CD8-positive, alpha-beta memory T cell (primary cell): ENCODE measurements at places on chromosomes 7 and 10. TPM values are rescaled to one million over a fixed set of nuclear protein-coding genes. Genes with fewer than 3 reads are reported as not detected.

DNA sequence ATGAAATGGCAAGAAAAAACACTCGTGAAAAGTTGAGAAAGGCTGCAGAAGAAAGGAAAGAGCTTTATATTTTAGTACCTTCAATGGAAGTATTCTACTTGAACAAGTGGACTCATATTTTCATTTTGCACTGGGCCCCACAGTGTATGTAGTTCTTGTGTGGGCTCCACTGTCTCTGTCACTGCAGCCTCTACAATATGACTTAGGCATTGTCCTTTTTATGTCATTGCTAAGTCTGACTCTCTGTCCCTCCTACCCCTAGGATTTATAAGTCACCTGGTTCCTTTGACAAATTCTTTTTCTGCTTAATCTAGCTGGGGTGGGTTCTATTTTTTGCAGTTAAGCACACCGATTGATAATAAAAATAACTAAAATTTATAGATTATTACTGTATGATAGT lies 27.7 kb upstream of the SOSTDC1 start:
- H3K27ac ChIP-seq = no peak overlapping the region
- no peaks in the 10 kb centered on the region for H3K36me3 ChIP-seq
- DNase-seq = no peak
- H3K27me3 ChIP-seq = no peaks in the 10 kb centered on the region
- H3K4me1 ChIP-seq = no peaks in the 10 kb centered on the region

The FANK1 gene
- total RNA-seq = 0.66 TPM

The SFXN2 gene
- total RNA-seq = 30.6 TPM

The PPP1R3A gene
- total RNA-seq = not detected

GRCh38 chr10:16910793-16911164 lies 93.6 kb upstream of the RSU1 start:
- no peaks in the 10 kb centered on the region for H3K27me3 ChIP-seq
- H3K27ac ChIP-seq = no peak overlapping the region
- H3K36me3 ChIP-seq = no peaks in the 10 kb centered on the region
- no peak overlapping the region for H3K4me3 ChIP-seq
- H3K4me1 ChIP-seq = no peaks in the 10 kb centered on the region

DNA sequence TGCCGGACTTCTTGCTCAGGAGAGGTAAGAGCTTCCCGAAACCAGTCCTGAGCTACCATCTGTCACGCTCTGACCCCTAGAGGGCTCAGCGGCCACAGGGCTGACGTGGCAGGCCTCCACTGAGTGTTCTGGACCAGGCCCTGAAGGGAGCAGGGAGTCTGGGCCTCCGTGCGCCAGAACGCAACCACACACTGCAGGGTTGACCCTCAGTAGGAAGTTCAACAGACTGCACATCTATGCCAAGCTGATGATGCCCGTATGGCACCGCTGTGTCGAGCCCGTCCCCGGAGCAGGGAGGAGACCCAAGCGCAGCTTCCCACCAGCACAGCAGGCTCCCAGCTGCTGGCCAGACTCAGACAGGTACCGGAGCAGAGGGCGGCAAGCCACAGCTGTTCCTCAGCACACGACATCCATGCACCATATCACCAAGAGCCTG lies 39.2 kb downstream of the CAMK2B start:
- H3K36me3 ChIP-seq = no peaks in the 10 kb centered on the region
- no peaks in the 10 kb centered on the region for H3K4me1 ChIP-seq
- H3K27ac ChIP-seq = no peak overlapping the region
- no peak for DNase-seq

DNA sequence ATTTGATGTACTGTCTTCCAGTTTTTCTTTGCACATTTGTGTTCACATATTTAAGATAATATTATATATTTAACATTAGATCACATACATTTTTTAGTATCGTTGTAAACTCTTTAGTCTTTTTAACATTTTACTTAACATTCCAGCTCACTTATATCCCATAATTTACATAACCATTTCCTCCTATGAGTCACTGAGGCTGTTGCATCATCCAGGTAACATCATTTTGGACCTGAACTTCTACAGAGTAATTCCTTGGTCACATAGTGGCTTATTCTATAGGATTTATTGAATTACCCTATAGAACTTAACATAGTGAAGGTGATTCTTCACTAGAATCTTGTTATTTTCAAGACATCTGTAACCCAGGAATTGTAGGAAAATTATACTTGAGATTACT lies 194.4 kb downstream of the POU6F2 start:
- no peak for DNase-seq
- no peaks in the 10 kb centered on the region for H3K27me3 ChIP-seq
- no peak overlapping the region for H3K27ac ChIP-seq
- no peak overlapping the region for H3K4me3 ChIP-seq
- no peaks in the 10 kb centered on the region for H3K36me3 ChIP-seq
- no peaks in the 10 kb centered on the region for H3K4me1 ChIP-seq

GRCh38 chr10:48779546-48780152 lies 95.0 kb downstream of the WDFY4 start:
- no peaks in the 10 kb centered on the region for H3K4me1 ChIP-seq
- no peaks in the 10 kb centered on the region for H3K27me3 ChIP-seq
- H3K27ac ChIP-seq = no peak overlapping the region
- H3K4me3 ChIP-seq = no peak overlapping the region
- no peaks in the 10 kb centered on the region for H3K36me3 ChIP-seq

DNA sequence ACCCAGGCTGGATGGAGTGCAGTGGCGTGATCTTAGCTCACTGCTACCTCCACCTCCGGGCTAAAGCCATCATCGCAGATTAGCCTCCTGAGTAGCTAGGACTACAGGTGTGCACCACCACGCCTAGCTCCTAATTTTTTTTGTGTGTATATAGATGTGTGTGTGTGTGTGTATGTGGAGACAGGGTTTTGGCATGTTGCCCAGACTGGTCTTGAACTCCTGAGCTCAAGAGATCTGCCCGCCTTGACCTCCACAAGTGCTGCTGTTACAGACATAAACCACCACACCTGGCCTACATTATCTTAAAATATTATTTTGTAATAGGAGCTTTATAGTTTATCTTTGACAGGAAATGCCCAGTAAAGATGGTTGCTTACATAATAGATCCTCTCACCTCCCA lies 25.0 kb downstream of the FOXP2 start:
- no peak overlapping the region for H3K4me3 ChIP-seq
- no peaks in the 10 kb centered on the region for H3K27me3 ChIP-seq
- no peaks in the 10 kb centered on the region for H3K4me1 ChIP-seq
- H3K36me3 ChIP-seq = no peaks in the 10 kb centered on the region

DNA sequence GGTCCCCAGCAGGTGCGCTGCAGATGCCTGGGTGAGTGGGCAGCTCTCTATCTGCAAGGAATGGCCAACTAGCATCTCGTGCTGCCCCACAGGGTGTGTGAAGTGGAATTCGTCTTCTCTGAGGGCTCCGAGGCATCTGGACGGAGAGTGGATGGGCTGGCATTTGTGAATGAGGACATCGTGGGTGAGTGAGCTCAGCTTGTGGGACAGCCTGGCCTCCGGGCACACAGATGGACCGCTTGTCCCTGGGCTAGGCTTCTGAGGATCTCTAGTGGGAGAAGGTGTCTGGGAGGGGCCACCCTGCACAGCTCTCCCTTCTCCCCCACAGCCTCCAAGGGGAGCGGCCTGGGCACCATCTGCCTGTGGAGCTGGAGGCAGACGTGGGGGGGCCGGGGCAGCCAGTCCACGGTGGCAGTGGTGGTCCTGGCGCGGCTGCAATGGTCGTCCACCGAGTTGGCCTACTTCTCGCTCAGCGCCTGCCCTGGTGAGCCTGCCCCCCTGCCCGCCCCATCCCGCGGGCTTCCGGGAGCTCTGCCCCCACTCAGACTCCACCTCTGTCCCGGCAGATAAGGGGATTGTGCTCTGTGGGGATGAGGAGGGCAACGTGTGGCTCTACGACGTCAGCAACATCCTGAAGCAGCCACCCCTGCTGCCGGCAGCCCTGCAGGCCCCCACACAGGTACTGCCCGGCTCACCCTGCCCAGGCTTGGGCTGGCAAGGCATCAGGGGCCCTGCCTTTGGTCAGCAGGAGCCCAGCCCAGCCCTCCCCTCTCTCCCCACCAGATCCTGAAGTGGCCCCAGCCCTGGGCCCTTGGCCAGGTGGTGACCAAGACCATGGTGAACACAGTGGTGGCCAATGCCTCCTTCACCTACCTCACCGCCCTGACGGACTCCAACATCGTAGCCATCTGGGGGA lies 6.3 kb downstream of the POLR2J start:
- no peaks in the 10 kb centered on the region for H3K27me3 ChIP-seq
- H3K36me3 ChIP-seq = no peaks in the 10 kb centered on the region
- H3K4me1 ChIP-seq = no peaks in the 10 kb centered on the region
